ENCODE measurements at places on chromosomes 4 and X.
A peak's percentile ranks its signal among the peaks of the same experiment; 100 is the strongest.

- no peak for DNase-seq
Measured at GRCh38 chr4:76991161-76991660, 41.7 kb downstream of the SEPTIN11 start.

DNA sequence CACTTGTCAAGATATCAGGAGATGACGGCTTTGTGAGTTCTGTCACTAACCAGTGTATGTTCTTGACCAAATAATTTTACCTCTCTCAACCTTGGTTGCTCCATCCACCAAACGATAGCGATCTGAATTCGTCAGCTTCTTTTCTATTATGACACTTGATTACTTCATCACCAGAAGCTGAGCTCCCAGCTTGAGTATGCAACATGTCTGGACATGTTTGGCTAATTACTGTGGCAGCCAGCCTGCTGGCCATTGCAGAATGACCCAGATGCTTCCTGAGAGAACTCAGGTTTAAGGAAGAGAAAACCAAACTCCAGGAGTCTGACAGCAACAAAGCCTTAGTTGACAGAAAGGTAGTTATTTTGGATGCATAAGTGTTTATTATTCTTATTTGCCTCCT lies 46.4 kb upstream of the PARM1 start:
- no peak for DNase-seq

DNA sequence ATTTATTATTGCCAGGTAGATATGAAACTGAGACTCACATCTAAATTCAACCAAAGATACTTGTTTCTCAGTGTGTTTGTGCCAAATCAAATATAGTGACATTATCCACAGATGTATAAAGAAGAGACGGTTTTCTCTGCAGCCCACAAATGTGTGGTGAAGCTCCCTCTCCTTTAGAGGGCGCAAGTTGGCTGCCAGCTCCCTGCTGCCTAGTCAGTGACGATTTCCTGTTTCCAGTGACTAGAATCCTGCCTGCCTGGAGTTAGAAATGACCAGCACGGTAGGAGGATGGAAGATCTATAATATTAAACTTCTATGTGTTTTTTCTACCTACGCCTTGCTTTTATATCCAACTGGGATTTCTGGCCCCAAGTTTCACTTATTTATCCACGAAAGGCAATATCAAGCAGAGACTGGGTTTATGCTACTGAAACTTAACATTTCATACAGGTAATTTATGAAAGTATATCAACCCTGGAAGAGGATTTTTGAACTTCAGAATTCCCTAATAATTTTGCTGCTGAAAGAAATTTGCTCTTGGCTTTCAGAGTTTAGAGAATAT lies 1793.7 kb upstream of the TENM3 start:
- DNase-seq, result no peak

- DNase-seq, result peak; percentile 4
Measured at GRCh38 chrX:15816886-15817285, 26.6 kb downstream of the ZRSR2 start.

DNA sequence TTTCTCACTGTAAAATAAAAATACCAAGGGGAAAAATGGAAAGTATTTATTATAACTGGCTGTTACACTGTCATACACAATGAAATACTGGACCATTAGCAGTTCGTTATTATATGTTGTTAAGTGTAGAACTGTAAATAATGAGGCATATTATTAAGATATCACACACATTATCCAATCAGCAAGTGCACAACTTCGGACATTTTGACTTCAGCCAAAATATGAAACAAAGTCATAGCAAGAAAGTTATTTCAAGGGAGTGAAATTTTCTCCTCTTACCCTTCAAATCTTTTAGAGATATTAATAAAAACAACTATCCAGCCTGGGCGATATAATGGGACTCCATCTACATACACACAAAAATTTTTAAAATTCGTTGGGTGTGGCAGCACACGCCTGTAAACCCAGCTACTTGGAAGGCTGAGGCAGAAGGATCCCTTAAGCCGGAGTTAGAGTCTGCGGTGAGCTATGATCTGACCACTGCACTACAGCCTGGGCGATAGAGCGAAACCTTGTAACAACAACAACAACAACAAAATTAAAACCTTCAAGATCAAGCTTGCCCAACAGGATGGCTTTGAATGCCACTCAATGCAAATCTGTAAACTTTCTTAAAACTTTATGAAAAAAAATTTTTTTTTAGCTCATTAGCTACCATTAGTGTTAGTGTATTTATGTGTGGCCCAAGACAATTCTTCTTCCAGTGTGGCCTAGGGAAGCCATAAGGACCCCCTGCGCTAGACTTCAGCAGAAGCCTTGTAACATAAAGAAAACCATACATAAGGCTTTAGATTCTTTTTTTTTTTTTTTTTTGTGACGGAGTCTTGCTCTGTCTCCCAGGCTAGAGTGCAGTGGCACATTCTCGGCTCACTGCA lies 1.3 kb upstream of the CISD2 start:
- no peak for DNase-seq

DNA sequence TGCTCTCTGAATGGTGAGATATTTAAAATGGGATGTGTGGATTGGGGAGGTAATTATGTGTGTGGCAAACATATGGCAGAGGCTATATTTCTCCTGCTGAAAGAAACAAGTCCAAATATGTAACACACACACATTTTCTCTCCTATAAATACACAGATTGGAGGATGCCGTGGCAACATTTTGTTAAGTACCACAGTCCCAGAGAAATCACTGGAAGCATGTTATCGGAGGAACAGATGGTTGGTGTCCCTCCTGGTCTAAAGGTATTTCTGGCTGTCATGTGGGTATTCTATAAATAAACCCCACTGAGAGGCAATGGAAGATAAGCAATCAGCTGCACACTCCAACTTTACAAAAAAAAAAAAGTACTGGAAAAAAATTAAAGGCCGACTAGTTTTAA lies 528.3 kb upstream of the BOD1L1 start:
- no peak for DNase-seq

- no peak for DNase-seq
Measured at GRCh38 chrX:14291666-14292500, 237.5 kb upstream of the GLRA2 start.

GRCh38 chr4:84596826-84597225 lies 13.9 kb downstream of the CDS1 start:
- DNase-seq, result no peak

DNA sequence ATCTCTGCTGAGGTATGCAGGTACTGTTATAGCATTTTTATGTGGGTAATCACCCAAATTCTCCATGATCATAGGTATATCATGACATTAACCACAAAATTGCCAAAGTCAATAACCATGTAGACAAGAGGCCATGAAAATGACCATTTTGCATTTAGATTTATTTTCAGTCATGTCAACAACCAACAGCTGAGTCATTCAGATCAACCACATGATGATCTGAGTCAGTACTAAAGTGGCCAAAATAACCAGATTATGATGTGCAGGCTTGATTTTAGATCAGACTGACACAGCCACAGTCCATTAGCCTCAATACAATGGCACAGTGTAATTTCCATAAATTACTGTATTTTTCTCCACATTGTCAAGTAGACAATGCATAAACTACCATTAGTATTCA lies 240.5 kb downstream of the GRIA3 start:
- no peak for DNase-seq

DNA sequence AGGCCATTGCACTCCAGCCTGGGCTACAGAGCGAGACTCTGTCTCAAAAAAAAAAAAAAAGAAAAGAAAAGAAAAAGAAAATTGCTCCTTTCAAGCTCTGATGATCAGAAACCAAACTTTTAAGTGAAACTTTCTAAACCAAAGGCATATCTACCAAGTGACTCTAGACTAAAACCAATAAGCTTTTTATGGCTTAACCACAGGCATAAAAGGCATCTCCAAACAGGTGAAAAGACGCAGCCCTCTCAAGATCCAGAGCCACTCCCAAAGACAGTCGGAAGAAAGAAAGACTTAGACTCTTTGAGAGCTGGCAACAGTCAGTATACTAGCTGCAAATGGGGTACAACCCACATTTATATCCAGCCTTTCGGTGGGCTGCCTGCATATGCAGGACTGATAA lies 117.1 kb upstream of the AP1S2 start:
- no peak for DNase-seq

DNA sequence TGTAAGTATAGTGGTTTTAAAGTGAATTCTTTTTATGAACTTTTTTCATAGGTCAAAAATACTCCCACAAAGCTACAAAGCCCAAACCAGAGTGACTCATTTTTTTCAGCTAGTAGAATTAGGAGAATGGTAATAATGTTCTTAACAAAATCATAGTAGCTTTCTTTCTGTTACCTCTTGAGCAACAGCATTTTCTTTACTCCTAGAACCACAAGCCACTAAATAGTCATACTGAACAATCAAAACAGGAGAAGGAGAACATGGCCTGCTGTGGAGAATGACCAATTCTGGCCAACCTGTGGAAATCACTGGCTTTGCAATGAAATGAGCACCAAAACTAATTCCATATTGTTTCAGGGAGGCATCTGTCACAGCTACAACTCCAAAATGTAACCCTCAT lies 112.9 kb downstream of the AMMECR1 start:
- no peak for DNase-seq

- DNase-seq, result no peak
Measured at GRCh38 chrX:17459008-17459611, 84.1 kb downstream of the NHS start.

- no peak for DNase-seq
Measured at GRCh38 chr4:44845993-44846392, 119.6 kb upstream of the GNPDA2 start.

DNA sequence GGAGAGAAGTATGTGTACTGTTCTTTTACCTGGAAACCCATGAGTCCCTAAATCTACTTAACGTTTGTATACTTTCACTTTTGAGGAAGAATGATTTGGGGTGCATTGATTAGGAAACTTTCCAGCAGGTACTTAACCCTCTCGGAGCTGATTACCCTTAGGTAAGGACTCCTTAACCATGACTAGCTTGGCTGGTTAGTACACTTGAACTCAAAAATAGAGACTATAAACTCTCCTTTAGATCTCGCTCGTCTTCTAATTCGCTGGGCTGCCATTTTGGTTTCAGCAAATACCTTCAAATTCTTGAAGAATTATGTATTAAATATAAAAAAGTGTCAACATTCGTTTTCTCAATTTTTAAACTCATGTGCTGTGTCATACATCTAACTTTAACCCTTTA lies 2.0 kb downstream of the USP9X start:
- no peak for DNase-seq

- peak; percentile 46 for DNase-seq
Measured at GRCh38 chr4:99808260-99808857, 8.3 kb upstream of the DAPP1 start.

- no peak for DNase-seq
Measured at GRCh38 chr4:71944956-71945355, 86.8 kb upstream of the NPFFR2 start.

DNA sequence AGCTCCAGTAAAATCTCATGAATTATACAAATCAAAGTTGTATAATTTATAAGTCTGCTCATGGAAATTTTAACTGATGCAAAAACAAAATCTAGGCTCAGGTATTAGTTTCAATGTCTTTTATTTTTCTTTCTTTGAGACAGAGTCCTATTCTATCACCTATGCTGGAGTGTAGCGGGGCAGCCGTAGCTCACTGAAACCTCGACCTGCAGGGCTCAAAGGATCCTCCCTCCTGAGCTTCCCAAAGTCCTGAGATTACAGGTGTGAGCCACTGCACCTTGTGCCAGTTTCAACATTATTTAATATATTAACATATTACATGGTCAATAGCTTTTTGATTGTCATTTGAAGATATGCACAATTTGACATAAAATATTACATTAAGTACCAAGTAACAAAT lies 678.7 kb downstream of the ARAP2 start:
- no peak for DNase-seq

DNA sequence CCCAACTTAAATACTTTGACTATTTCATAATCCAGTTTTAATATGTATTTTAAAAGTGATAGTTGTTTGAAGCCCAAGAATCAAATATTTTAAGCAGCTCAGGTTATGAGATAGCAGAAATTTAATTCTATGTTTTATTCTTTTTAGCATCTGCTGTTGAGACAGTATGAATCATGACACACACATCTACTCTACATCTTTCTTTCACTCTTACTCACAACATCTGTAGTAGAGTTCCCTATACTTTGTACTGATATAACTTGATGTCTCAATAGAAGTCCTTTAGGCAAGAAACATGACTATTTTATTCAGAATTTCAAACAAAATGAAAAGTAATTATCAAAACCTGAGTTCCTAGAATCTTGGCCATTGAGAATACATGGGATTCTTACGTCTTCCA lies 187.9 kb upstream of the GNPDA2 start:
- no peak for DNase-seq

DNA sequence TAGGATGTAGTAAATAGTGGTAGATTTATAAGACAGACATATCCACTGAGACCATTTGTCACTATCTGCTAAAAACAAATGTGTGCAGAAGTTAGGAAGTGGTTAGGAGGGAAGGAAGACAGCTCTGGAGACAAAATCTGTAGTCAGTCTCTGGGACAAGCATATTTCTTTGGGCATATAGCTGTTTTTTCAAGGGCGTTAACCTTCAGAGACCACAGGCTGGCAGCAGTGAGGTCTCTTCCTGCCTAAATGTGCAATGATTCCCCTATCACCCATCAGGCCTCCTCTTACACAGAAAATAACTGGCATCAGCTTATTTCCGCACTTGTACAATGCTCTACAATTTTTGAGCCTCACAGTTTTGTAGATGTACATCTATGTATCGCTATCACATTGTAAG lies 6.5 kb downstream of the TMEM150C start:
- DNase-seq, result no peak

DNA sequence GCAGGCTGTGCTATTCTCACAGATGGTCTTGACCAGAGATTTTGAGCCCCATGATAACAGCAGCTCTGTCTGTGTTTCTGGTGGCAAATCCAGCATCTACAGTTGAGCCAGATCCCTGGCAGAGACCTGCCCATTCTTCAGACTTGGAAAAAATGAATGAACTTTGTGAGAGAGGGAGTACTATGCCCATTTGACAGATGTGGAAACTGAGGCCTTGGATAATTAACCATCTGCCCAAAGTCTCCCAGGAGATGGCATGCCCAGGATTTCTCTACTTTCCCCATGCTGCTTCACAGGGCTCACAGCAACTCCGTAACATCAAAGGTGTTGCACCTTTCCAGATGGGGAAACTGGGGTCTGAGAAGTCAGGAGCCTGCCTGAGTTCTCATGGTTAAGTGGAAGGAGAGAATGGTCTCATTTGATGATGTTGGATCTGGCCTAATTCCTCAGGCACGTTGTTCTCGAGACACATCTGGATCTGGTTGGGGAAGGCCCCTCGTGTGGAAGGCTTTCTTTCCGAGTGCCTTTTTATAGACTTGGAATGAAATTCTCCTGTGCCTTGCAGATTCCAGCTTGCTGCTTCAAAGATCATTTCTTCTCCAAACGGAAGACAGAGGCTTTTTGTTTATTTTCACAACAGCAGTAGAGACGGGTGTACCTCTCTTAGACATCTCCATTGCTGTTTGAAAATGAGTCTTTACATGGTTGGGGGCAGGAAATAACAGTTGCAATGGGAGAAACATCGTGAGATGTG lies 73.3 kb upstream of the STX18 start:
- DNase-seq, result no peak
